Progenitor cell of endocrine pancreas (in vitro differentiated cells): ENCODE measurements at places on chromosomes 4 and X.

GRCh38 chr4:880684-881405, 51.3 kb downstream of the GAK start:
- DNase-seq, result no peak

GRCh38 chrX:104742355-104742754, 176.4 kb downstream of the IL1RAPL2 start:
- no peak for DNase-seq

- no peak for DNase-seq
These were observed 173.8 kb downstream of the AR start for GRCh38 chrX:67717571-67717970.

DNA sequence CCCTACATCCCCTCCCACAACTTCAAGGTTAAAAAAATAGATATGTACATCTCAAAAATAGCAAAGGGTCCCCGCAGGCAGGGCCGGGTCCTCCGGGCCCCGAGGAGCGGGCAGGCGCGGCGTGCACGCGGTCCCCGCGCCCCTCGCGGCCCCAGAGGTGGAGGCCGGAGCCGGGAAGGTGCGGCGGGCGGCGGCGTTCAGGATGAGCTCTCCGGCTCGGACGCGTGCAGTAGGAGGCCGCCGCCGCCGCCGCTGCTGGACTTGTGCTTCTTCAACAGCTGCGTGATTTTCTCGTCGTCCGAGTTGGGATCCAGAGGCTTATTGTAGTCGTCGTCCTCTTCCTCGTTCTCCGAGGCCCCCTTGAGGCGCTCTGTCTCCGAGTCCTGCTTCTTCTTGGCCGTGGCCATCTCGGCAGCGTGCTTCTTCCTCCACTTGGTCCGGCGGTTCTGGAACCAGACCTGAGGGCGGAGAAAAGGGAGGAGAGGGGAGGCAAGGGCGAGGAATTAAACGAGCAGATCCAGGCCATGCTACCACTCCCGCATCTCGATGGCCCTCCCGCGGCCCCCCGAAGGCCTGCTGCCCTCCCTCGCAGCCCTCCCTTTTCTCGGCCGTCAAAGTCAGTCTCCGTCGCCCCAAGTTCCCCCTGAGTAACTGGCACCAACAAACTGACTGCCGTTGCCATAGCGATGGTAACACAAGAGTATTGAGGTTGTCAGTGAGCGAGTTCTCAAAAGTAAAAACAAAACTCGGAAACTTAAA, 5.8 kb downstream of the NKX6-1 start:
- no peak for DNase-seq

DNA sequence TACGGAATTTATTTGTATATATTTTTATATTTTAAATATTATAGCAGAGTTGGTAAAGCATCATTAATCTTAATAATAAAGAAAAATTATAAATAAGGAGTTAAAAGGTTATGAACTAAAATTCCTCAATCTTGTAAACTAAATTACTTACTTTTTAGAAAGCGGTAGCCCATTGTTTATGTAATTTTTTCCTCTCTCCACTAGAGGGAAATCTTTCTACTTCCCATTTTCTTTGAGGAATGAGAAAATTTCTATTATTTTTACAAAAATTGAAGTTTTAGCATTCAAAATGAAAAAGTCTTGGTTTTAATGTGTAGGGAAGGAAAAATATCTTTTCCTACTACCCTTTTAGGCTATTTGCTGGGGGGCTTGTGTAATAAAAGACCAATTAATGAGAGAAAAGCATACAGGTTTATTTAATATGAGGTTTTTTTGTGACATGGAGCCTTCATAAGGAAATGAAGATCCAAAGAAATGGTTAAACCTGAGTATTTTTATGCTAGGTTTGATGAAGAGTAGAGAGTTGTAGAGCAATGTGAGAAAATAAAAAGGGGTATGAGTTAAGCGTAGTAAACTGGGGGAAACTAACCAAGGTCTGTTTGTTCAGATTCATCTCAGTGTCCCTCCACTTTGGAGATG, 68.7 kb upstream of the ADAD1 start:
- no peak for DNase-seq
